ENCODE measurements at places on chromosomes 4 and X.

DNA sequence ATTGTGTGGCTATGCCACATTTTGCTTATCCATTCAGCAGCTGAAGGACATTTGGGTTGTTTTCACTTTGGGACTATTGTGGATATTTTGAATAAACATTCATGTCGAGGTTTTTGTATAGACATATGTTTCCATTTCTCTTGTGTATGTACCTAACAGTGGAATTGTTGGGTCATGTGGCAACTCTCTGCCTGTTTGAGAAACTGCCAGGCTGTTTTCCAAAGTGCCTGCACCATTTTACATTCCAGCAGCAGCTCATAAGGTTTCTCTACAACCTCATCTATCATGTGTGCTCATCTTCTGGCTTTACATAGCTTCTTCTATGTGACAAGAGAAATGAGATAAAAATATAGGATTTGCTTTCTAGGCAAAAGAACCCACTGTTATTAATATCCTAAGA, 29.5 kb upstream of the TSPAN5 start:
- DNase-seq: no peak

DNA sequence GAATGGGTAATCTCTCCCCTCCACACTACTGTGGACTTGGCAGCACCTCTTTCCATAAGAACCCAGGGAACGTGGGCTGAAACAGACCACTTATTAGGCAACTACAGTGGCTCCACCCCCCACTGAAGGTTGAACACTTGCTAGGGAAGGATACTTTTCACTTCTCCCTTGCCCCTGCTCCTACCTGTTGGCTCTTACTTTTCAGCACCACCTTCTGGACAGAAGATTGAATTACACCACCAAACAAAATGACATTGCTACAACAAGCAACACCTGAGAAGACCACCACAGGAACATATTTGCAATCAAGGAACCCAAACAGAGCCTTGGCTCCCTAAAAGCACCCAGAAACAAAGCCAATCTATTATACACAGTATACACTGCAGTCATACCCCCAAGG, 132.1 kb upstream of the CXCL13 start:
- DNase-seq: no peak

DNA sequence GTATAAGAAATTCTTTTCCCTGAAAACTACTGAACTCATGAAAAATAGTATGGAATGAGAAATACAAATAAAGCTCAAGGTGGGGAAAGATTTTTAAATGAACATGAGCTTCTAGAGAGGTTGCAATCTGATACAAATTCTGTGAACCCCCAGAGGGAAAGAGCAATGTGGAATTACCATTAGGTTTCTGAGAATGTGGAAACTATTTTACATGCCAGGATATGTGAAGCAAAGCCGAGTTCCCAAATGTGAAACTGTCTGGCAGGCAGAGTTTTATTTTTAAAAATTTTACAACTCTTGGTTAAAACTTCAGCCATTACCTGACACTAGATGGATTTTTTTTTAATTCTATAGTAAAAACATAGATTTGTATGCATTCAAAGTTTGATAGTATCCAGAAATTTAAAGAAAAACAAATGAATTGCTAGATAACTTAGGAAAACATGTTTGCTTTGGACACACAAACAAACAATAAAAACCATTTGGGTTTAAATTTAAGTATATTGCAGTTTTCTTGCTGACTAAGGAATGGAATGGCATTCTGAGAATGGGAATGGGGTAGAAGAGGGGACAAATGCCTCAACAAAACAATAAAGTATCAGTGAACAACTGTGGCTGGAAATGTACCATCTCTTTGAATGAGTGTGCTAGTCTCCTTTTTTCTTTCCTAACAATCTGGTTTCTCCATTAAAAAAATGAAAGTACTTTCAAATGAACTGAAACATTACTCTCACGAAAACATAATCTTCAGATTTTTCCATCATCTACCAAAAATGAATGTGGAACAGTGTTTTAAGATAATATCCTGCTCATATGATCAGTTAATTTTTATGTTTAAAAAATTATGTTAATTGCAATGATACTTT, 99.6 kb downstream of the PCDH18 start:
- DNase-seq: no peak

DNA sequence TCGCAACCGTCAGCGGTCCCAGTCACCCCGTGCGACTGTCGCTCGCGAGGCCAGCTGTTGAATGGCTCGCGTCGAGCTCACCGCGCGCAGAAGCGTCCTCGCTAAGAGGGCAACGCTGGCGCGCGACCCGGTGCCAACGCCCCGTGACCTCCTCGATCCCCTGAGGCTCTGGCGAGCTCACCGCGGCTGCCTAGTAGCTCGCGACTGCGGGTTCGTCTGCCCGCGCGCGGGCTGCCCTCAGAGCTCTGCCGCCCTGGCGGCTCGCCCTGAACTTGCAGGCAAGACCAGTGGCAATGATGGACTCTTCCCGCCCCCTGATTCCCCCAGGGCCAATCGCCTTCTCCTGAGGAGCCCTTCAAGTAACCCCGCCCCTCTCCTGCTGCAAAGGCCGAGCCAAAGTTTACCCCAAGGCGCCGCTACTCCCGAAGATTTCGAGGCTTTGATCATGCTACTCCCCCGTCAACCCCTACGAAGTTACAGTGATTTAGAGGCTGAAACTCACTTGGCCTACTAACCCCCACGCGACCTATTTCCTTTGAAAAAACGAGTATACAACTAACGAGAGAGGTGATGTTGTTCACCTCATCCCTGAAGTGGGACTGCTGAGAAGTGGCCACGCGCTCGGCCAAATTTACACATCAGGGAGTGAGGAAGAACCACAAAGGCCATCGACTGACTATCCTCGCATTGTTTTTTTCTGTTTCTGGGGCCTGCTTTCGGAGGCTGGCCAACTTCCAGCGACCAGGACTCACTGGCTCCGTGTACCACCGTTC, 37.5 kb downstream of the PGRMC1 start:
- peak; percentile 23 for DNase-seq

DNA sequence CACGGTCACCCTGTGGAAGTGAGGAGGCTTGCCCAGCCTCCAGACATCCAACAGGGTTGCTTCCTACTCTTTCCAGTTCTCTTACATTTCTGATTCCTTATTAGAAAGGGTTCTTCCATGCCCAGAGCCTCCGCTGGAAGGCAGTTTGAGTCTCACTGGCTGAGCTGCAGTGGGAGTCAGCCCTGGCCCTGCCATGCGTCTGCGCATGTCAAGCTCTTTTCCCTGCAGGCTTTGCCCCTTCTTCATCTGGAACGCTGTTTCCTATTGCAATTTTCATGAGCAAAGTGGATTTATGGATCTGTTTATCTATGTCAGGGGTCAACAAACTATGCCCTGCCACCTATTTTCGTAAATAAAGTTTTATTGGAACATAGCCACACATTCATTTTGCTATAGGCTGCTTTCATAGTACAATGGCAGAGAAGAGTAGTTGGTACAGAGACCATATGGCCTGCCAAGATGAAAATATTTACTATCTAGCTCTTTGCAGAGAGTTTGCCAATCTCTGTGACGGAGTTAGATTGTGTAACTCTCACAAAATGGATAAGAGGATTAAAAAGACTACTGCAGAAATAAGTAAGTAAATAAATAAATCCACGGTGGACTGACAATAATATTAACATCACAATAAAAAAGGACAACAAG, 3.9 kb upstream of the CHRNA9 start:
- no peak for DNase-seq

DNA sequence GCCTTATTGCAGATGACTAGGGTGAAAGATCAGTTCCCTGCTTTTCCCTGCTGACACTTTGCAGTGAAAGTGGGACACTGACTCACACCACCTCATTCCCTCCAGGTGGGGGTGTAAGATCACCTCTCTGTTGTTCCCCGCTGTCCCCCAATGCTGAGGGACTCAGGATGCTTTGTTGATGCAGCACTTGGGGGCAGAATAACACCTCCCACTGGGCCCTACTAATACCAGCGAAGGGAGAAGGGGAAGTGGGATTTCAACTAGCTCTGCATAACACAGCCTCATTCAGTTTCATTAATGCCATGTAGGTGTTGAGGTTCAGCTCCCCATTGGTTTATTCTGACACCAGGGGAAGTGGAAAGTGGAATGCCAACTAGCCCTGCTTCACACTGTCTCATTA, 43.6 kb upstream of the IL1RAPL2 start:
- DNase-seq: no peak

DNA sequence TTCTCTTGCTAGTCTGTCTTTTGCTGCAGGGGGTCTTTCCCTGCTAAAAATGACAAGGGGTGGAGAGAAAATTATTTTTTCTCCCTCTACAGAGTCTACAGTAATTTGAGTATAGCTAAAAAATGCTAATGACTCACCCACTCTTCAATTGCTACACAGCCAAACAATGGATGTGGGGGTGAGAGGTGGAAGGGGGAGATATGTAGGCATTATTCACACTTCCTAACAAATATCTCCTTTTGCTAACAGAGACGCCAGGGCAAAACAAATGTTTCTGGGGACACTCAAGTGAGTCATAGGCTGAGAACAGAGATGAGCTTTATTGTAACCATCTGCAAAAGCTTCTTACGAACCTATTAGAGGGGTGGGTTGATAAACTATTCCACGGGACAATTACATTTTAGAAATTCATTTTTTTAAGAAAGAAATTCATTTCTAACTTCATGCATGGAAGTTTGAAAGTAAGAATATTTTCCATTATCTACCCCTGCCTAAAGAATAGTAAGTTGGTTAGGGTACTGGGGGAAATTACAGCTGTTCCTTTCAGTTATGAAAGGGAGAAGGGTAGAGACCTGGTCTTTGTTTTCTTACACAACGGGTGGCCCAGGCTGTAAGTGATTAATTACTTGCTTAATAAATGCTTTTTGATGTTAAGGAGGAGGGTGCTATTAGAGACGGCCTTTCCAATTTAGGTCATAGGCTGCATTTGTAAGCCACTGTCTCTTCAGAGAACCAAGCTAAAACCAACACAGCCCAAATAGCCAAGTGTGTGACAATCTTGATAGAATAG, 12.8 kb downstream of the SCD5 start:
- DNase-seq: no peak

GRCh38 chr4:171308661-171309060, 504.5 kb upstream of the GALNTL6 start:
- DNase-seq: no peak

DNA sequence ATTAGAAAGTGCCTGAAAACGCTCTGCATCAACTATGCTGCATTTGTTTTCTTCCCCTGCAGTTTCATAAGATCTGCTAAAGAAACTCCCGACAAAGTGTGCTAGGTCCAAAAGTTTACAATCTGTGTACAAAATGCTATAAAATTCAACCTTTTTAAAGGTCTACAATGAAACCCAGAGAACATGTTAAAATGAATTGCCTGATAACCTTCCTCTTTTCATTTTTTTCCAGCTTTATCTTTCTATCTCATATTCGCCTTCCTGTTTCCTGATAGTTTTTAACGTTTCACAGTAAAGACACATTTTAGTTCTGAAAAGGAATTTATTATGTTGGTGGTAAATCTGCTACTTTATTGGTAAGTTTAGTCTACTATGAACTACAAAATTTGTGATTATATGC, 9.5 kb upstream of the HPGDS start:
- DNase-seq: no peak

GRCh38 chr4:126182336-126182735, 867.6 kb downstream of the FAT4 start:
- no peak for DNase-seq

- no peak for DNase-seq
Measured at GRCh38 chr4:107125496-107125895, 89.4 kb upstream of the DKK2 start.

GRCh38 chr4:30460818-30461217, 259.4 kb upstream of the PCDH7 start:
- no peak for DNase-seq

DNA sequence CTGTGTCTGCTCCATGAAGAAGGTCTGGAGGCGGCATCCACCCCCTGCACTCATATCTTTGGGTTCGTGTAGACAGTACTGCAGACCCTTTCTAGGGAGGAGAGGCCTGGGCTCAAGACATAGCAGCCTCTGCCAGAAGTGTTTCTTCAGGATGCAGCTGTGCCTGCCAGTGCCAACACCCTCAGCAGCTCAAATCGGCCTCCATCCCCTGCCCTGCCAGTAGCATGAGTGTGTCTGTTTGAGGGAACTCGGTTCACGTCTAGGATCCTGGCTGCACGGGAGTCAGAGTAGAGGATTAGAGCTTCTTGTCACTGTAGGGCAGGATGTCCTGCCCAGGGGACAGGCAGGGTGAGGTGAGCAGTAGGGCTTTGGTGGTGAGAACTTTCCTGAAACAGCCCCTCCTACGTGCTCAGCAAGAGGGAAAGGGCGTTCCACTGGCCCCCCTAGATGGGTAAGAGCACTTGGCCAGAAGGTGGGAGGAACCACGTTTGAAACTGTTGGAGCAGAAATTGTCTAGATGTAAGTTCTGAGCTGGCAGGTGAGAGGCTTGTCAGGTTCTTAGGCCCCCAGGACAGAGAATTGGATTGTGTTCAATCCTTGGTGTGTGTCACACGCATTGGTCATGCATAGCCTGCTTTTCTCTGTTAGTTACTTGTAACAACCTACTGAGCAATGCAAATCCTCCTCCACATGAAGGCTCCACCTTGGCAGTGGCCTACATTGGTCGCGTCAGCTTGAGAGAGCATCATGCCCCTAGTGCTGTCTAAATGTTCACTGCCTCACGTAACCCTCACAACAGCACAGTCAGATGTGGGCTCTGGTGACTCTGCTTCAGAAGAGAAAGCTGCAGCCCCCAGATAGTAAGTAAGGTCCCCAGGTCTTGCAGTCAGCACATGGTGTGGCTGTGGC, 25.8 kb upstream of the FAM193A start:
- no peak for DNase-seq

GRCh38 chr4:81685104-81685503, 213.4 kb upstream of the RASGEF1B start:
- DNase-seq: no peak

DNA sequence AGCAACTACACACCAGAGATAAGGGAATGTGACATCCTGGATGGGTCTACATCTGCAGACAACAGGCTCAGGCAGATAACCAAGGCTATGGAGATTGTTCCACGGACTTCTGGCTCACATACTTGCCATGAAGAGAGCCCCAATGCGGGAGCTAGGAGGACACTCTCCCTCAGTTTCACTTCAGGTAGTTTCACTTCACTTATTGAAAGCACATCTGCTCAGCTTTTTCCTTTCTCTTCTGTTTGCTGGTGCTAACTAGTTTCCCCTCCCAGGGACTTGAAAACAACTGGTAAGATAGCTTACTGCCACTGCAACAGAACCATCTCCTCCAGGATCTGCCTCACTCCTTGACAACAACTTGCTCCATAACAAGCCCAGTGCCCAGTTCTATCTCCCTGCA, 1.4 kb upstream of the CT47C1 start:
- DNase-seq: no peak

All from effector CD4-positive, alpha-beta T cell (primary cell).